Stimulated activated CD8-positive, alpha-beta memory T cell treated with anti-CD3 and anti-CD28 coated beads, Interleukin-7, amount 100 ng/mL, for 1 hour (primary cell): ENCODE measurements at places on chromosomes 4 and X.

GRCh38 chr4:97359826-97360225, 783.5 kb downstream of the STPG2 start:
- DNase-seq, result no peak

DNA sequence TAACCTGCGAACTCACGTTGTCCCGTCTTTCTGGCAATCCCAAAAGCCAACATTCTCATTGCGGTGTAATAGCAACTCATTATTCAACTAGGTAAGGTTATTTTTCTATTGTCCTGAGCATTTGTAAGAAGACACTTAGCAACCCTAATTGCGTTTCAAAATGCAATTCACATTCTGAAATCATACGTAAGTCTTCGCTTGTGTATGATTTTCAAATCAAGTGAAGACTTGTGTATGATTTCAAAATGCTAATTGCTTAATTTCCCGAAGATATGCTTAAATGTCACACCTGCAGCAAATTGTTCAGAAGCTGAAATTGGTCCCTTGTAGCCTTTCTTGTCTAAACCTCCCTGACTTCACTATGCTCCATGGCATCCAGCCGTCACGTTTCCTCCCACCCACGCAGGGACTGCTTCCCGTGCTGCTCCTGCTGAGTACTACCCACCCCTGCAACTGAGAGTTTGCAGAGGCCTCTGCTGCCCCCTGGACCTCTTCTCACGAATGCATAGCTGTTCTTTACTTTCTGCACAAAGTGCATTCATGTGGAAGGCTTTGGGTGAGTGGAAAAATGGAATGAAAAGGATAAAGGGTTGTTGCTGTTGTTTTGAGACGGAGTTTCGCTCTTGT, 40.8 kb upstream of the CLDN24 start:
- no peak for DNase-seq

GRCh38 chr4:71958978-71959377, 72.8 kb upstream of the NPFFR2 start:
- no peak for DNase-seq

GRCh38 chr4:152690706-152691651, 11.2 kb upstream of the TMEM154 start:
- no peak for DNase-seq

DNA sequence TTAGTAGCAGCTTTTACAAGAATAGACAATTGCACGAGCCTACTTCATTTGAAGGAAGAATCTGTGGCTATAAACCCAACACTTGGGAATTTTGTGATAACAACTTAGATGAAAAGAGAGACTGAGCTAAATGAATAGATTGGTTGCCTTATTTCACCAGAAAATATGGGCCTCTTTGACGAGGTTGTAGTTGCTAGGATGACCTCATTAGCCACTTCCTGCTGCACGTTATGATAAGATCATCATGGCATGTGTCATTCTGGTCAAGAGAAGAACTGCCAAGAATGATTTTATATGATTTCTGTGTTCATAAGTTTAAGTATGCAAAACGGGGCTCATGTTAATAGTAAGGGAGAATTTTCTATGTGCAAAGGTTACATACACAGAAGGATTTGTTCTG, 321.9 kb upstream of the GIMD1 start:
- DNase-seq, result no peak

- DNase-seq, result no peak
Observed at GRCh38 chr4:24924309-24924781, 11.5 kb upstream of the CCDC149 start.

- DNase-seq, result no peak
Observed at GRCh38 chrX:132958091-132958703, at the start of gene HS6ST2. TSS of gene HS6ST2 (minus strand) at chrX:132958629.

DNA sequence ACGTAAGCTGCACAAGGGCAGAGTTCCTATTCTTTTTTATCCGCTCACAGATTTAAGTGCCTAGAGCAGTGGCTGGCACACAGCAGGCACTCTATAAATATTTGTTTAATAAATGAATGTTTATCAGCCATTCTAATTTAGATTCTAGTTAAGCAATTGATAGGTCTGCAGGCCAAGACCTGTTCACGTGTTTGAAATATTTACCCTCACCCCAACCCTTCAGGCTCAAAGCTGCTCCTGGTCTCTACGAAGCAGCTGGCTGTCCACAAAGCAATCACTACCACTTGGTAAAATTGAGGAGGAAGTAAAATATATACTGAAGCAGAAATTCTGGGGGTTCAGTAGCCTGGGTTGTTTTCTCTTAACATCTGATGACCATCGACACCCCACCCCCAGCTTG, 158.1 kb downstream of the MGST2 start:
- no peak for DNase-seq

- no peak for DNase-seq
Observed at GRCh38 chrX:15320297-15320696, 4.9 kb upstream of the ASB11 start.

DNA sequence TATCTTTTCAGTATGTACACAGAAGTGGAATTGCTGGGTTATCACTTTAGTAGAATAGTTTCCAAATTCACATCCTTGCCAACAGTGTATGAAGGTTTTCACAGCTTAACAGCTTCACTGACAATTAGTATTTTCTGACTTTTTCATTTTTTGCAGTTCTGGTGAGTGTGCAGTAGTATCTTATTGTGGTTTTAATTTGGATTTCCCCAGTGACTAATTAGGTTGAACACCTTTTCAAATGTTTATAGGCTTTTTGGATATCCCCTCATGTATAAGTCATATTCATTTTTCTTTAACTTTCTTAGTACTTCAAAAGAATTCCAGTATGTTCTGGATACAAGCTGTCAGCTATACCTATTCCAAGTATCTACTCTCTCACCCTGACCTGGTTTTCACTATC, 37.1 kb downstream of the BRCC3 start:
- DNase-seq, result no peak

DNA sequence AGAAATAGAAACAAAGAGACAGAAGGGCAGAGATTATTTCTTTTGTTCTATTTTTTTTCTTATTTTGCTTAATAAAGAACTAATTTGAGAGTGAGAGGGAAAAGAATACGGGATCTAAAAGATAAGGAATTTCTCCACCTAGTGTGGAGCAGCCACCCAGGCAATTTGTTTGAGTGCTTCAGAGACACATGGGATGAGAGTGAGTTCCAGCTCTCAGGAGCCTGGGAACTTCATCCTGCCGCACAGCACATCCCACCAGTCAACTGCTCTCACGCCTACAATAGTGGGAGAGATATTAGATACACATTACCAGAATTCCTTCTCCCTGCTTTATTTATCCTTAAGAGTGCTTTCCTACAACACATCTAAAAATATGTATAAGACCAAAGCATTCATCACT, 946.4 kb downstream of the PDHA2 start:
- no peak for DNase-seq

- no peak for DNase-seq
Observed at GRCh38 chrX:68694435-68695205, 47.2 kb downstream of the STARD8 start.
